ENCODE measurements at places on chromosomes 16 and 17. TPM values are rescaled to one million over a fixed set of nuclear protein-coding genes. Genes with fewer than 3 reads are reported as not detected.

USP43 gene
- 0.22 TPM for total RNA-seq

- DNase-seq, result no peak
- H3K27me3 ChIP-seq, result no peaks in the 10 kb centered on the region
- H3K4me3 ChIP-seq, result no peak overlapping the region
- H3K27ac ChIP-seq, result peak overlapping the region; percentile 31
- H3K36me3 ChIP-seq, result no peaks in the 10 kb centered on the region
Measured at GRCh38 chr16:81797443-81797842, 18.4 kb downstream of the PLCG2 start.

ATP1B2 gene
- 0.40 TPM for total RNA-seq

DNA sequence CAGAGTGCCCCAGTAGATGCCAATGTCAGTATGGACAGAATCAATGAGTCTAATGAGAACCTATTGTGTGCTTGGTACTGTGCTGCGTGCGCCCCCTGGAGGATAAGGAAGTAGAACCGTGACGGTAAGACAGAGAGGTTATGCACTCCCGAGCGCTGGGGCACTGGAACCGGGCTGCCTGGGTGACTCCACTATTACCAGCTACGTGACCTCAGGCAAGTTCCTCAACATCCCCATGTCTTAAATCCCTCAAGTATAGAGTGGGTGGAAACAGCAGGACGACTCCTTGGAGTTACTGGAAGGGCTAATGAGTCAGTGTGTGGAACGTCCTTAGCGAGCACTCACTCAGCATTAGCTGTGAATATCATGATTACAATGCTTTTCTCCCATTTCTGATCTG, 16.2 kb downstream of the CHST4 start:
- H3K4me1 ChIP-seq, result no peaks in the 10 kb centered on the region
- peak; percentile 24 for DNase-seq
- H3K27me3 ChIP-seq, result no peaks in the 10 kb centered on the region
- no peaks in the 10 kb centered on the region for H3K36me3 ChIP-seq
- no peak overlapping the region for H3K4me3 ChIP-seq

DNA sequence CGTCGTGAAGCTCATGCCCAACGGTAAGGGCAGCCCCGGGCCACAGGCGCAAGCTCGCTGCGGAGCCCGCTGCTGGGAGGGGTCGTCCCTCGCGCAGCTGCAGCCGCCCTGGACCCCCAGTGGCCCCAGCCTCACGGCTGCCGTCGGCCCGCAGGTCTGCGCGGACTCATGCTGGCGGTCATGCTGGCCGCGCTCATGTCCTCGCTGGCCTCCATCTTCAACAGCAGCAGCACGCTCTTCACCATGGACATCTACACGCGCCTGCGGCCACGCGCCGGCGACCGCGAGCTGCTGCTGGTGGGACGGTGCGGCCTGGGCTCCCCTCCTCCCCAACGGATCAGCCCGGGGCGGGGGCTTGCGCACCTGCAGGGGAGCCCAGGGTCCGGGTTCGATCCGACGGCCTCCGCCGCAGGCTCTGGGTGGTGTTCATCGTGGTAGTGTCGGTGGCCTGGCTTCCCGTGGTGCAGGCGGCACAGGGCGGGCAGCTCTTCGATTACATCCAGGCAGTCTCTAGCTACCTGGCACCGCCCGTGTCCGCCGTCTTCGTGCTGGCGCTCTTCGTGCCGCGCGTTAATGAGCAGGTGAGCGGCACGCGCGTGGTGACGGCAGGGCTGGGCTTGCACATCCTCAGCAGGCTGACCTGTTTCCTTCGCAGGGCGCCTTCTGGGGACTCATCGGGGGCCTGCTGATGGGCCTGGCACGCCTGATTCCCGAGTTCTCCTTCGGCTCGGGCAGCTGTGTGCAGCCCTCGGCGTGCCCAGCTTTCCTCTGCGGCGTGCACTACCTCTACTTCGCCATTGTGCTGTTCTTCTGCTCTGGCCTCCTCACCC, 5.8 kb downstream of the SLC5A2 start:
- H3K27ac ChIP-seq, result no peak overlapping the region
- H3K4me3 ChIP-seq, result peak overlapping the region; percentile 87
- H3K4me1 ChIP-seq, result peaks cover 14% of the 10 kb centered on the region
- no peaks in the 10 kb centered on the region for H3K27me3 ChIP-seq
- DNase-seq, result peak; percentile 8

DNA sequence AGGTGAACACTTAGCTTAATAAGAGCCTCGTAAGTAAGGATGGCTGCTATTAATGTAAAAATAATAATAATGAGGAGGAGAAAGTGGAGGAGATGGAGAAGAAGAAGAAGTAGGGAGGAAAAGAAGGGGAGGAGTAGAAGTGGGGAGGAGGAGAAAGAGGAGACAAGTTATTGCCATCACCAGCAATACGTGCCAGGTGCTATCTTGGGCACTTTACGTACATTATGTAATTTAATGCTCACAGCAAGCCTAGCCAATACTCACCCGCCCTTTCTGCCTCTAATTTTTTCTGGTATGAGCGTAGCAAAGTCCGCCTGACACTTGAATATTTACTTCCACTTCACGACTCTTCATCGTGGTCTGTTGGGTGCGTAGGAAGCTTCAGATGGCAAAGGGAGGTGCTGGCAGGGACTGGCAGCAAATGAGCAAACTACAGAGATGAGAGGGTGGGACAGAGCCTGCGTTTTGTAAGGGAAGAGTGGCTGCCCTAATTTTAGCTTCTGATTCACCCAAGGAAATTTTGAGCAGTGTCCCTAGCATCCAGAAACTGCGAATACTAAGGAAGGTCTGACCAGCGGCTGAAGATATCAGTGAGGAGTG, 42.1 kb upstream of the CDH13 start:
- H3K36me3 ChIP-seq, result no peaks in the 10 kb centered on the region
- H3K4me1 ChIP-seq, result no peaks in the 10 kb centered on the region
- H3K4me3 ChIP-seq, result no peak overlapping the region

GRCh38 chr17:67293251-67294203, 48.5 kb upstream of the HELZ start:
- no peak overlapping the region for H3K4me3 ChIP-seq
- H3K4me1 ChIP-seq, result no peaks in the 10 kb centered on the region
- no peaks in the 10 kb centered on the region for H3K36me3 ChIP-seq
- no peaks in the 10 kb centered on the region for H3K27me3 ChIP-seq

DNA sequence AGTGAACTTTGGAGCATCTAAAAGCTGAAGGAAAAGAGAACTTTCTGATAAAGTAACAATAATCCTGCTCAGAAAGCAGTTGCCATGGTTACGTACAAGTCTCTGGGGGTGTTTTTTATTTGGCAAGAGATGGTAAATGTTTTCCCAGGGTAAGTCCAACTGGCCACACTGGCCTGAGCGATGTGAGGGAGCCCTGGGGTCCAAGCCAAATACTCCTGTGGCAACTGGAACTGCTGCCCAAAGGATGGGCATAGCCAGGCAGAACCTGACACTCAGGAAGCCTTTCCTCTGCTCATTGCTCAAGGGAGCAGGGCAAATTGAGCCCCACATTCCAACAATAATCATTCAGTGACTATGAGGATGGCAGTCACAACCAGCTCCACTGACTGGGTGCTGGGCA, 26.8 kb upstream of the WSCD1 start:
- no peak for DNase-seq
- no peak overlapping the region for H3K4me3 ChIP-seq
- no peaks in the 10 kb centered on the region for H3K4me1 ChIP-seq

HOXB8 gene
- total RNA-seq, result not detected

RTN4RL1 gene
- 1.0 TPM for total RNA-seq

DNA sequence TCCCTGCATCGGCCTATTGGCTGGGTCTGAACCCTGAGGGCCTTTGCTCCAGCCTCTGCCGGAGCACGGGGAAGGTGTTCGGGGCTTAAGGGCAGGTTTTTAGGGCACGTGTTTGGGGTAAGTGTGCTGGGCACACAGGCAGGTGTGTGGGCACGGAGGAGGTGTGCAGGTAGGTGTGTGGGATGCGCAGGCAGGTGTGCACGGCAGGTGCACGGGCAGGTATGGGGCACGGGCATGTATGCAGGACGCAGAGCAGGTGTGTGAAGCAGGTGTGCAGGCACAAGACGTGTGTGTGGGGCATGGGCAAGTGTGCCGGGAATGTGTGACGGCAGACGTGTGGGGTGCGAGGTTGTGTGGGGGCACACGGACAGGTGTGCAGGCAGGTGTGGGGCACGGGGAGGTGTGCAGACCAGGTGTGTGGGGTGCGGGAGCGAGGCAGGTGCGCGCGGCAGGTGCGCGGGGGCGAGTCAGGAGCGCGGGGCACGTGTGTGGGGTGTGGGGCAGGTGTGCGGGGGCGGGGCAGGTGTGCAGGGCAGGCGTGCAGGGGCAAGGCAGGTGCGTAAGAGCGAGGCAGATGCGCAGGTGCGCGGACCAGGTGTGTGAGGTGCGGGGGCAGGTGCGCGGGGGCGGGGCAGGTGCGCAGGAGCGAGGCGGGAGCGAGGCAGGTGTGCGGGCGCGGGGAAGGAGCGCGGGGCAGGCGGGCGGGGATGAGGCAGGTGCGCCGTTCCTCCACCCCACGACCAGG, 28.6 kb upstream of the METRNL start:
- no peaks in the 10 kb centered on the region for H3K36me3 ChIP-seq
- DNase-seq, result no peak
- H3K4me3 ChIP-seq, result peak overlapping the region; percentile 70
- H3K27me3 ChIP-seq, result no peaks in the 10 kb centered on the region

GRCh38 chr17:47816111-47816735, 5.4 kb downstream of the OSBPL7 start:
- no peak overlapping the region for H3K4me3 ChIP-seq
- H3K4me1 ChIP-seq, result peaks cover 14% of the 10 kb centered on the region

GRCh38 chr16:46673320-46674013, 15.5 kb downstream of the VPS35 start:
- H3K27me3 ChIP-seq, result no peaks in the 10 kb centered on the region
- H3K4me1 ChIP-seq, result no peaks in the 10 kb centered on the region
- no peak overlapping the region for H3K4me3 ChIP-seq
- peak; percentile 36 for DNase-seq
- H3K36me3 ChIP-seq, result peaks cover 27% of the 10 kb centered on the region

- no peak overlapping the region for H3K4me3 ChIP-seq
- H3K27ac ChIP-seq, result no peak overlapping the region
- peaks cover 8% of the 10 kb centered on the region for H3K36me3 ChIP-seq
- DNase-seq, result no peak
- H3K27me3 ChIP-seq, result no peaks in the 10 kb centered on the region
Measured at GRCh38 chr17:16171613-16172012, 43.7 kb downstream of the NCOR1 start.

SP6 gene
- 0.07 TPM for total RNA-seq

DNA sequence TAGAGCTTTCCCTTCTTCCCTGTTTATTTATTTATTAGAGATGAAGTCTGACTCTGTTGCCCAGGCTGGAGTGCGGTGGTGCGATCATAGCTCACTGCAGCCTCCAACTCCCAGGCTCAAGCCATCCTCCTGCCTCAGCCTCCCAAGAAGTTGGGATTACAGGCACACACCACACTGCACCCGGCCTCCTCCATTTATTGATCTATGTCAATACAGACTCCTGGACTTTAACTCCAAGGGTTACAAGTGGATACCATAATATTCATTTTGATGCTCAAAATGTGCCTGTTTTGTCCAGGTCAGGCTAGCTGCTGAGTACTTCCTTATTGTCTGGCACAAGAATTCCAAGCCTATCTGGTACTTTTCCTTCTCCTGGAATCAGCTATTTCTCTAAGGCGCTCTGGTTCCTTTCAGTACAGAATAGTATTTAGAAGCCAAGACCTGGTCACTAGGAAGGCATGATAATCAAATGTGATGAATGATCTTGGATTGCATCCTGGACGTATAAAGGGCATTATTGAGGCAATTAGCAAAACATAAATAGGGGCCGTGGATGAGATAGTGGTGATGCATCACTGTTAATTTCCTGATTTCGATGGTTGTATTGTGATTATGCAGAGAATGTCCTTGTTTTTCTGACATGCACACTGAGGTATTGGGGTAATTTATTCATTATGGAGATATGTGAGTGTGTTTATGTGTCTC, 21.7 kb downstream of the IL4R start:
- no peak for DNase-seq
- peaks cover 8% of the 10 kb centered on the region for H3K4me1 ChIP-seq
- H3K27ac ChIP-seq, result no peak overlapping the region
- no peak overlapping the region for H3K4me3 ChIP-seq
- no peaks in the 10 kb centered on the region for H3K27me3 ChIP-seq

GRCh38 chr16:55915096-55915827, 40.1 kb upstream of the CES5A start:
- no peak for DNase-seq
- H3K27me3 ChIP-seq, result peaks cover 4% of the 10 kb centered on the region
- no peak overlapping the region for H3K4me3 ChIP-seq
- H3K27ac ChIP-seq, result no peak overlapping the region

GRCh38 chr16:65702707-65703402, 581.0 kb upstream of the CDH11 start:
- no peaks in the 10 kb centered on the region for H3K27me3 ChIP-seq
- H3K4me1 ChIP-seq, result no peaks in the 10 kb centered on the region
- no peak for DNase-seq

GRCh38 chr17:64008830-64009229, 10.7 kb downstream of the PRR29 start:
- DNase-seq, result no peak
- peaks cover 23% of the 10 kb centered on the region for H3K36me3 ChIP-seq
- no peak overlapping the region for H3K27ac ChIP-seq
- no peak overlapping the region for H3K4me3 ChIP-seq

DNA sequence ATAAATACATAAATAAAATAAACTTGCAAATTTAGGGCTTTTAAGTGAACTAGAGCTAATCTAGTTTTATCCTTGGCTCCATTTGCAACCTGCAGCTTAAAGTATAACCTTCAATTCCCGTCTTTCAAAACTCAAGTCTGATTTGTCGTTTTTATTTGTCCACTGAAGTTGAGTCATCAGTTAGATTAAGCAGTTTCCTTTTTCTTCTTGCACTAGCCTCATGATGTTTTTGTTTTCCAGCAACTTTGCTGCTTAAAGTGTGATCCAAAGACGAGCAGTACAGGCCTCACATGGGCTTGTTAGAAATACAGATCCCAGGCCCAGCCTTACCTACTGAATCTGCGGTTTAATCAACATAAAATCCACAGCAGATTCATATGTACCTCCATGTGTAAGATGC, 13.8 kb downstream of the ARSG start:
- H3K27ac ChIP-seq, result no peak overlapping the region
- H3K4me1 ChIP-seq, result peaks cover 10% of the 10 kb centered on the region
- DNase-seq, result no peak
- no peaks in the 10 kb centered on the region for H3K36me3 ChIP-seq

TMEM220 gene
- 1.1 TPM for total RNA-seq

Data from CD8-positive, alpha-beta memory T cell (primary cell).